ENCODE measurements at places on chromosomes 12 and 14.
A peak's percentile ranks its signal among the peaks of the same experiment; 100 is the strongest.

DNA sequence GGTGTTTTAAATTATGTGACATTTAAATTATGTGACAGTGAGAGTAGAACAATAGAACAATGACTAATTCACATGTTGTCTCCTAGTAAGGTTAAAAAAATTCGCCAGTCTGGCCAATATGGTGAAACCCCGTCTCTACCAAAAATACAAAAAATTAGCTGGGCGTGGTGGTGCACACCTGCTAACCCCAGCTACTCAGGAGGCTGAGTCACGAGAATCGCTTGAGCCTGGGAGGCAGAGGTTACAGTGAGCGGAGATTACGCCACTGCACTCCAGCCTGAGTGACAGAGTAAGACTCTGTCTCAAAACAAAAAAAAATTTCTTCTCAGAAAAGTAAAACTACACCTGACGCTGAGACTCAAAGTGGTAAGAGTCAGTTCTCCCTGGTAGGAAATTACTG lies 2.7 kb downstream of the CS start:
- DNase-seq, result no peak

GRCh38 chr12:75706786-75707605 lies 195.6 kb upstream of the KRR1 start:
- no peak for DNase-seq

GRCh38 chr12:22473212-22473611 lies 71.1 kb downstream of the C2CD5 start:
- DNase-seq, result no peak

DNA sequence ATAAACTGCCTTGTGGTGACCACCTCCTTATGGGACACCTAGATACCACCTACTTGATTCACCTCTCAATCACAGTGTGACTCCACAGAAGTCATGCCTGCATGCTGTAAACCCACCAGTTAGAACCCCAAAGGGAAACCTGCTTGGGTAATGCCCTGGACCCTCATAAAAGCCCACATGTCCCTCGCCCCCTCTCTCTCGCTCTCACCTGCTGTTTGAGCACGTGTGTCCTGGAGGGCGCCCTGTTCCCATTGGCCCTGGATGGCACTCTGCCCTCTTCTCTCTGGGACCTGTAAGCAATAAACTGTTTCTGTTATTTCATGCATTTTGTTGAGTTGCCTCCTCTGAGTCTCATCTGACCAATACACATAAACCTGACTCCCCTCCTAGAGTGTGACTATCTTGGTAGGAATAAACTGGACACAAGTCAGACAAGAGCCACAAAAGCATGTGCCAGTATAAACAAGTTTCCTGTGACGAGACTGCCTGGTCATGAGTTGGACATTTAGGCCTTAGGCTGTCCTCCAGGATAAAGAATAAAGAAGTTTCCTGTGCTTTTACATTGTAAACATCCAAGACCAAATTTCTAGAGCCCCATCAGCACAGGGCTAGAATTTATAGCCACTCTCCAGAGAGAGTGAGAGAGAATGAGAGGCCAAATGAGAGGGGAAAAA lies 8.6 kb downstream of the IFI27L2 start:
- no peak for DNase-seq

DNA sequence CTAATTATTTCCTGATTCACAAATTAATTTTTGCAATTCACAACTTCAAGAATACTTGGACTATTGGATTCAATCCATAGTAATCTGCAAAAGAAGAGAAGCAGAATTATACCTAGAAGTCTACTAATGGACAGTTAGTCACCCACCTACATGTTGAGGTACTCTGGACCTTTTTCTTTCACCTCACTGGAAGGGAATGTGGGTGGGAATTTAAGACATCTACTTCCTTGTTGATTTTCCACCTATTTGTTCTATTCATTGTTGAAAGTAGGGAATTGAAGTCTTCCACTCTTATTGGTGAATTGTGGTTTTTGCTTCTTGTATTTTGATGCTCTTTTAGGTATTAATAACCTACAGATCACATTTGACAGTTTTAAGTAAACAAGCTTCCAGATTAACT lies 11.0 kb downstream of the RESF1 start:
- no peak for DNase-seq

DNA sequence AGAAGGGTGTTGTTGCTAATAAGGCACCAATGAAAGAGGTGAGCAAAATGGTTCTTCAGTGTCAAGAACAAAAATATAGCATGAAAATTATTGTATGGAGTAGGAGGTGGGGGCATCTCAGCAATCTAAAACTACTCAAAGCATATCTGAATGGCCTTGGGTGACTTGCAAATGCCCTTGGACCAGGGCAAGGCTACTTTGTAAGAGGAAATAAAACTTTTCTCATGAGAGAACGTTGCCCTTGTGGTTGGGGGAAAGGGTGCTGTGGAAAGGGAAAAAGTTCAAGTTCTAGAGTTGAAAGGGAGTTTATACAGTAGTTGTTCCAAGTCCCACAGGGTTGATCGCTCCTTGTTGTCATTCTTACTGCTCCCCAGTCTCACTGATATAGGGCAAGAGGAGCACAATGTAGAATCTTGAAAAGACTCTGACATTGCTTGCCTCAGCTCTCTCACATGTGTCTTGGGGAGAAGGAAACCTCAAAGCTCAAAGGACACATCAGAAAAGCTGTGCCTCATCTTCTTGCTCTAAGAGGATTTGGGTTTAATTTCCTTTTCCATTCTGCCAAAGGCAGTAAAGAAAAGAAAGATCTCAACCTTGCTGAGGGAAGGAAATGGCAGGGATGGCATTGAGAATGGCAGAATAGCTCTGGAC lies 270.5 kb downstream of the DUSP6 start:
- no peak for DNase-seq

DNA sequence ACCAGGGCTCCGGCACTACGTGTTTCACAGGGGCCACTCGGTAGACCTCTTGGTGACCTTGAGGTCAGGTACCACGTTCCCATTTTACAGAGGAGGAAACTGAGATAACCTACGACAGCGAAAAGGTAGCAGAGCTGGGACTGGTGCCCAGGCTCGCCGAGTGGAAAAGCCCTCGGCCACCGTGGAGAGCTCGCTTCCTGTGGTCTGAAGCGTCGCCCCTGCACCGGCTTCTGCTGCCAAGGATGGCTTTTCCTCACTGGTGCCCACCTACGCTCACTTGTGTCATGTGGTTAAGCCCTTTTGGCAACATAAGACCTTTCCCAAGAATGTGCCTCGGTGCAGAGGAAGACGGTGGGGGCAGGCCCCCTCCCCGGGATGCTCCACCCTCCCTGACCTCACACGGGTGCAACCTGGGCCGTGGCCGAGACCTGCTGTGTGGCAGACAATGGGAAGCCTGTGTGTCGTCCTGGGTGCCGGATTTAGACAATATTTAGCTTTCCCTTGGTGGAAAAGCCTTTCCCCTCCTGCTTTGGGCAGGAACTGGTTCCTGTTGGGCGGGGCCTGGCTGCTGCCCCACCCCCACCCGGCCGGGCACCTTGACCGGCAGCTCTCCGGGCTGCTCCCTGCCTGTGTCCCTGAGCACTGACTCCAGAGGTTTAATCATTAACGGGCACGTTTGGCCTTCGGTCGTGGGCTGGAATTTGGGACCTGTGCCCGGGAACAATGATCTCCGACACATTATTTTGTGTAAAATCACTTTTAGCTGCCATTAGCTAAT lies 32.4 kb upstream of the PPP1R13B start:
- no peak for DNase-seq

DNA sequence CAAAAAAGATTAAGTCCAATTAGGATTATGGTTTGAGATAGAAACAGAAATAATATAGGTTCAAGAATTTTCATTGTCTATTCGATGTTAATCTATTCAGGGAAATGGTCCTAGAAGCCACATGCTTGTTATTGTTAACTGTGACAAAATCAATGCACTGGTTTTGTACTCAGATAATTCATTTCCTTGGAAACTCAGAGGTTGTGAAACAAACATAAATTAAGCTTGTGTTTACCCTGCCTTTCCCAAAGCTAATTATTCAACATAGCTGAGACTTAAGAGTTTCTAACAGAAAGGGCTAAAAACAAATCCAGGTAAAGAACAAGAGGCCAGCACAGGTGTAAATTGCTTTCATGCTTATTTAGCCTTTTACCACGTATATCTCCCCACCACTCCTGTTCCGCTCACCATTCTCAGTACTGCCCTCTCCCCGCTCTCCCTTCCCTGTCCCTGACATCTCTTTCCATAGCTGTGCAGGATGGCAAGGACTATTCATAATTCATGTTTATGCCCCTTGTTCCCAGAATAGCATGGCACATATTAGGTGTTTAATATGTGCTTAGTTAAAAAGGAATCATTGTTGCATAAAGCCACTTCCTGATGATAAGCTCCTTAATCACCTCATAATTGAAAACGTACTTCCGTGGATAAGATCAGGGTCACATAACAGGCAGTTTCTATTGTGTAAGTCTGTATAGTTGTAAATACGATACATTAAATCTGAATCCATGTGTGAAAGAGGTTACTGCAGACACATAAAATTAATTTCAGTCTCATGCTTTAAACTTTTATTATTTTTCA lies 131.8 kb upstream of the USP15 start:
- no peak for DNase-seq

GRCh38 chr12:104716172-104716571 lies 241.9 kb downstream of the SLC41A2 start:
- no peak for DNase-seq

DNA sequence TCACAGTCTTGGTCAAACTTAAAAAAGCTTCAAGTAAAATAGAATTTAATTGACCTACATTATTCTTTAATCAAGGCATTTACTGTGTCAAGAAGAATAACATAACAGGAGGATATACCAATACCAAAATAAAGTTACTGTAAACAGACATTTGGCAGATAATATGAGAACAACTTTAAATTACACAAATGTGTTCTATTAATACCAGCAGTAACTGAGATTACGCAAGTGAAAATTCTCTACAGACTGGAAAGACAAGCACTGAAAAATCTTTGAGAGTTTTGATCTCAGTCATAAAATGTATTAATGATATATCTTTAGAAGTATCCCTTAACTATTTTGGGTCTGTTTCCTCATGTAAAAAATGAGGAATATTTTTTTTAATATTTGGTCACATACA lies 169.2 kb upstream of the SOX5 start:
- no peak for DNase-seq

DNA sequence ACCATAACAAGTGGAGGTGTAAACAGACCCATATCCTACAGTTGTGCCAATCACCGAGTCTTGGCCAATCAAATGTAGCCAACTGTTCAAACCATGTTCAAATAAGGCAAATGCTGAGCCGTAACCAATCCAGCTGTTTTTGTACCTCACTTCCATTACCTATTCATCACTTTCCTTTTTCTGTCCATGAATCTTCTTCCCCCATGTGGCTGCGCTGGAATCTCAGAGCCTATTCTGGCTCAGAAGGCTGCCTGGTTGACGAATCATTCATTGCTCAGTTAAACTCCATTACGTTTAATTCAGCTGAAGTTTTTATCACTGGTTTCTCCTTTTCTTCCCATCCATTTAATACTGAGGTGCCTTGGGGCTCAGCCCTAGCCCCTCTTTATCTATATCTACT lies 71.1 kb downstream of the TBC1D30 start:
- no peak for DNase-seq

DNA sequence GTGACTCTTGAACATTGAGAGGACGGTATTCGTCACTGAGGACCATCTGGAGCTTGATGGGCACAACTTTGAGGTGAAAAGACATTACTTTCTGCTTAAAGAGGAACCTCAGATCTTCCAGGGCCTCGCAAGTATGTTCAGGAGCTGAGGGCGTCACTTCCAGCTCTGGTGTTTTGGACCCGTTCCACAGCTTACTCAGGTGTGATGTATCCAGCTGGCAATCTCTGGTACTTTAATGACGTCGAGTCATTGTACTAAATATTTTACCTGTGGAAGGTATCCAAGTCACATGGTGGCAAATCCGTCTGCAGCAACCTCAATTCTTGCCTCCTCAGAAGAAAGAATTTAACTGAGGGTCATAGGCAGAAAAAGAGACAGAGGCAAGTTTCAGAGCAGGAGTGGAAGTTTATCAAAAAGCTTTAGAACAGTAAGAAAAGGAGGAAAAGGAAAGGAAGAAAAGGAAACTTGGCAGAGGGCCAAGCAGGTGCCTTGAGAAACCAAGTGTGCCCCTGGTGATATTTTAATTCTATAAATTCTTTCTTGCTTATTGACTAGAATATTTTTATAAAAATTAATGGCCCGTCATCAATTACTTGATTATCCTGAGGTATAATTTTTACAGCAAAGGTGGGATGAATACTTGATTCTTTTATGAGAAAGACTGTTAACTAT lies 250.6 kb downstream of the AEBP2 start:
- peak; percentile 36 for DNase-seq

DNA sequence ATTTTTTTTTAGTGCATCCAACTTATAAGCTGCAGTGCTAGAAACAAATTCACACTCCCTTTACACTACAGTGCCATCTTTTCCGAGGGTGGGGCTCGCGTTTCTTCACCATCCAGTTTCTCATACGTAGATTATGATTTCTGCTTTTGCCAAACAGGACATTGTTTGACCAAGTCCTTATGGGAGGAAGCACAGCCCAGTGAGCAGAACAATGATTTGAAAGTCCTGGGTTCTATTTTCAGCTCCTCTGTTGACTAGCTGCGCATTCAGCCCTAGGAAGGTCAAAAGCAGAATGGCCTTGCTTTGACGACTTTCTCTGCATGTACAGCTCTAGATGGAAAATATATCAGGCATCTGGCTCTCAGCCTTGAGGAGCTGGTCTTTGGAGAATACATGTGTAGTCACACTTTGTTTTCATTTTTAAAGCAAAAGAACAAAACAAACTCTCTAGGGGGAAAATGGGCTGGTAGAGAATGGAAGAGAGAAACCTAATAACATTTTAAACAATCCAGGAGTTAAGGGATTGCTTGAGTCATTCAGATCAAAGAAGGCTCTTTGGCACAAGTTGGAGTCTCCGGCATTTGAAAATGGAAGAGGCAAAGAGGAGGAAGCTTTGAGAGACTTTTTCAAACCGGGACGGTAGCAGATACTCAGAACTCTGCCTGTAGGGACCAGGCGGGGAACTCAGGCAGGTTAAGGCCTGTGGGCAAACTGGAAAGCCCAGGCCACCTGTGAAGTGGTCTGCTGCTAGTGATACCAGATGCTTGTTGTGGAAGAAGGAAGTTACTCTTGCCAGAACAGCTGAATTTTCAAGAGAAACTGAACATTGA lies 257.3 kb upstream of the PLEKHG7 start:
- DNase-seq, result no peak

DNA sequence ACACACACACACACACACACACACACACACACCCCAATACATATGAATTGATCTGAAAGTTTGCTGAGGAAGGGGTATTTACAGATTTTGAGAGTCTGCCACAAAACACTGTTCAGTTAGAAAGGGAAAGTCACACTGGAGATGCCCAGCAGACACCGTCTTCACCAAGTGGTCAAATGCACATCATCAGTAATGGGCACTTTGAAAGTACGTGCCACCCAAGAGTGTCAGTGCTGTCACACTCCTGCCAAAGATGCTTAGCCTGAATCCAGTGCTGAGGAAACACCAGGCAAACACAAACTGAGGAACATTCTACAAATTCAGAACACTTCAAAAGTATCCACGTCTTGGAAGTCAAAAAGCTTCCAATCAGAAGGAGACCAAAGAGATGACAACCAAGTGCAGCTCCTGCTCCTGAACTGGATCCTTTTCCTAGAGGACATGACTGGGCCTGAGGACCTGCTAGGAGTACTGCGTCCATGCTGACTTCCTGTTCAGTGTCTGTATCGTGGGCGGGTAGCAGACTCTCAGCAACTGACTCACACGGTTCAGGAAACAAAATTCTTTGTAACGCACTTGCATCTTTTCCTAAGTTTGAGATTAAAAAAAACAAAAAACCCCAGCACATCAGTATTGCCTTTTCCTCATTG lies 18.6 kb downstream of the PSMC1 start:
- DNase-seq, result no peak
